ENCODE measurements at places on chromosomes 11 and 22.

- DNase-seq, result no peak
Observed at GRCh38 chr11:34685864-34686263, 65.0 kb downstream of the EHF start.

DNA sequence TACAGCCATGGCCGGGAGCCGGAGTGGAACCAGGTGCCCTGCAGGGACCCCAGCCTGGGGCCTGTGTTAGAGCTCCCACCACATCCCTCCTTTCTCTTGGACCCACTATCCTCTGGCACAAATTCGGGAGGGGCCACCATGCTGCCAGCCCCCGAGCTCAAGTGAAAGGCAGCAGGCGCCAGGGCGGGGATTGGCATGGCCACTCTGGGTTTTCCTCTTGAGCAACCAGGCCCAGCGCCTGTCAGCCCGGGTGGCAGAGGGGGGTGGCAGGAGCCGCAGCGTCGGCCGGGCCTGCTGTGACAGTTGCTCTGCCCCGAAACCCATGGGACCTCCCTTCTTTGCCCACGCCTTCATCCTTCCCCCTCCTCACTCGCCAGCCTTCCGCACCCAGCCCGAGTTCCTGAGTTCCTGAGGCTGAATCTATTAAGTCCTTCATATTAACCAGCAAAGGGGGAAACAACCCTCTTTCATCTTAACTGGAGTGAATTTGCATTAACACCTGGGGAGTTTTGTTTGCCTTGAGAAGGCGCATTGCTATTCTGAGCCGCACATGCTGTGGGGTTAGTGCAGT is 16.8 kb upstream of the CABP7 start:
- DNase-seq, result peak; percentile 39

DNA sequence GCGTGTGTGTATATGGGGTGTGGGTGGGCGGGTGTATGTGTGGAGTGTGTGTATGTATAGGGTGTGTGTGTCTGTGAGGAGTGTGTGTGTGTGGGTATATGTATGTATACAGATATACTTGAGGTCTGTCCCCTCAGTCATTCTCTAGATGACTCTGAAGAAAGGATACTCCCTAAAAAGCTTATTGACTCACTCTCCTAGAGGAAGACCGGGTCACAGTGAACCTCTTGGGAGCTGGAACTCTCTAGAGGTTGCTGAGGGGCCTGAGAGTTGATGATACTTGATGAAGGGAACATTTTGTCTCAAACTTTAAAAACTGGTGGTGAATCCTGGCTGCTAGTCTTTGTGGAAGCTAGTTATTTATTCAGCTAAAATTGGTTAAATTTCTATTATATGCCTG is 15.1 kb downstream of the STX3 start:
- DNase-seq, result no peak

- no peak for DNase-seq
Observed at GRCh38 chr22:46833228-46833627, 70.8 kb downstream of the TBC1D22A start.

GRCh38 chr11:120385110-120385509 is 48.9 kb downstream of the ARHGEF12 start:
- no peak for DNase-seq

DNA sequence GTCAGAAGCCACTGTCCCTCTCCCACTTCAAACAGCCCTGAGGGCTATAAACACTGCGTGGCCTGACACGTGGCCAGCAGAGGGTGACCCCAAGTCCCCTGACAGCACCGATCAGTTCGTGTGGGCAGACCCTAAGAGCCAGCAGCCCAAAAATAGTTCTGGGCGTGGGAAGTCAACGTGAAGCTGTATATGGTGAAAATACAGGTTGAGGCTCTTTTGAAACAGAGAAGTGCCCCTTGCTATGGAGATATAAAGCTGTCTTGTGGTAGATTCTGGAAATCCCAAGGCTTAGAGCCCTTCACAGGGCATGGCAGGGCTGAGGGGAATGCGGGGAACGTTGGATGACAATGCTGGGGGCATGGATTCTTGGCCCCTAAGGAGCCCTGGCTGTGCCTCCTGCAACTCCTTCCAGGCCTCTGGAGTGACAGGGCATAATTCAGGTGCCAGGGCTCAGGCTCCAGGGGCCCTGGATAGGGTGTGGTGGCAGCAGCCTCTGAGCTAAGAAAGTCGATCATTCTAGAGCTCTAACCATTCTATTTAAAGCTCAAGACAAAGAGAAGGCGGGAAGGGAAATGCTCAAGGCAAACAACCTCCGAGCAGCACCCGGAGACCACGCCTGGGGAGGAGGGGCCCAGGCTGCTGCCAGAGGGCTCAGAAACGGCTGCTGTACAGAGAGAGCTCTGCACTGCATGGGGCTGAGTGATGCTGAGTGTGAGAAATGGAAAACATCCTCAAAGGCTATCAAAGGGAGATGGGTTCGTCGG is 60.4 kb upstream of the CD5 start:
- peak; percentile 7 for DNase-seq

DNA sequence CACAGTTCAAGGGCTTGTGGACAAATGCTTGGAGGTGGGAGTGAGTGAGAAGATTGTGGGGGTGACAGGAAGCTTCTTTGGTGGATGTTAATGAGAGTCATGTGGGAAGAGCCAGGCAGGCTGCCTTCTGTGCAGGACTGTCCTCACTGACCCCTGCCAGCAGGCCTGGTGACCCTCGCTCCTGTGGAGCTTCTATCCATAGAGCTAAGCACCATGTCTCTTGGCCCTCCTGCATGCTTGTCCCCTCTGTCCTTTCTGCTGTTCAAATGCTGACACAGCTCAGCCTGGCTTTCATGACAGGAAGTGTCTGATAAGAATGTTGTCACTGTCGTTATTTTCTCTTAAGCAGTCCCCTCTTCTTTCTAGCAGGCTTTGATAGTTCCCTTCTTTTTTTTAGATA is 37.6 kb downstream of the NAT10 start:
- no peak for DNase-seq

- DNase-seq, result no peak
Observed at GRCh38 chr22:26998716-26999115, 341.3 kb downstream of the MIAT start.

GRCh38 chr11:33086017-33086416 is 46.6 kb downstream of the TCP11L1 start:
- no peak for DNase-seq

- DNase-seq, result no peak
Observed at GRCh38 chr11:35163702-35164496, 24.9 kb downstream of the CD44 start.

DNA sequence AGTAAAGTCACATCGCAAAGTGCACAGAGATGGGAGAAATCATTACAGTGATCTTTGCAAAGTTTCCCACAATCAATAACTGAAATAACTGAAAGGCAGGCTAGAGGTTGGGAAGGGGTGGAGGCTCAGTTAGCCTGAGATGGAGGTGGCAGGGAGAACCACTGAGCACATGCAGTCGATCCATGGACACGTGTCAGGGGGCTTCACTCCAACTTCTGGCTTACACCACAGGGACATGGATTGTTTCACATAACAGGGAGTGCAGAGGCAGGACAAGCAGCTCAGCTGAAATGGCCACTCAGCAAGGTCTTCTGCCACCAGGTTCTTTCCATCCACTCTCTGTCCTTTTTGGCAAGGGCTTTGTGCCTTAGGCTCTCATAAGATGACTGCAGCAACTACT is 35.1 kb upstream of the MICAL2 start:
- no peak for DNase-seq

DNA sequence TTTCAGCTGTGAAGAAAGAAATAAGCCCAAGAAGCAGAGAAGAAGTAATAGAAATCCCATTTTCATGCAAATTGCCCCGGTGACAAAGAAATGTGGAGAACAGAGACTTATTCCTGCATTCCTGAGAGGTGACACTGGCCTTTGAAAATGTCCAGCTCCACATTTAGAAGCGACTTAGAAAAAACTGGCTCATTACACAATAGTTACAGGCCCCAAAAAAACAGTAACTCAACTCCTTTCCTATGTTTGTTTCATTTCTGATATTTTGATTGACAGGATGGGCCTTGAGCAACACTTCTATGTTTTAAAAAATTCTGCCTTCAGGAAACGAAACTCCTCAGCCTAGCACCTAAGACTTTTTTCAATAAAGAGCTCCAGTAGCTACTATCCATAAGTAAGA is 726.9 kb upstream of the TENM4 start:
- DNase-seq, result no peak

DNA sequence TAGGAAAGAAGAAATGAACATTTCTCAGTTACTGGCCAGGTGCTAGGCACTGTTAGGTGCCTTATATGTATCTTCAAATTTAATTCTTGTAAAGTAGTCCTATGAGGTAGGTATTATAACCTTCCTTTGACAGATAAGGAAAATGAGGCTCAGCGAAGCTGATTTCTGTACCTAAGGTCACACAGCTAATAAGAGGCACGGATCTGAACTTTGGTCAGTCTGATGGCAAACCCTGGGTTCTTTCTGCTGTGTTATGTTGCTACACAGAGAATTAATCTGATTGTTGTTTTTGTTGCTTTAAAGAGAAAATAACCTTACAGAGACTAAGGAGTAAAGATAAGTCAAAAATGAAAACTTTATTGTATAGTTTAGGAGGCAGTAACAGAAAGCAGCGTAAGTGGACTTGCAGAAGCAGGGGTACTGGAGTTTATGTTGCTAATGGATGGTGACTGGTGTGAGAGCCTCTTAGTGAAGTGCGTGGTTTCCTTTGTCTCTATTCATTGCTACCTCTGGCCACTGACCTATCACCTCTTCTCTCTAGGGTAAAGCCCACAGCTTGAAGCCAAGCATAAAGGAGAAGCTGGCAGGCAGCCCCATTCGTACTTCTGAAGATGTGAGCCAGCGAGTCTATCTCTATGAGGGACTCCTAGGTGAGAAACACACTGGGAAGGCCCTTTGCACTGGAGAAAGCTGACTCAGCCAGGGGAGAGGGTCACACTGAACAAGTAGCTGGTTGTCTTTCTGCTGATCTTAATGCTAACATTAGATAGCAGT is 38.3 kb downstream of the MADD start:
- no peak for DNase-seq

GRCh38 chr11:86798988-86799387 is 1.4 kb upstream of the PRSS23 start:
- no peak for DNase-seq

- peak; percentile 39 for DNase-seq
Observed at GRCh38 chr11:70876685-70877084, 375.7 kb downstream of the SHANK2 start.

- no peak for DNase-seq
Observed at GRCh38 chr11:29809121-29809520, 207.7 kb downstream of the KCNA4 start.

DNA sequence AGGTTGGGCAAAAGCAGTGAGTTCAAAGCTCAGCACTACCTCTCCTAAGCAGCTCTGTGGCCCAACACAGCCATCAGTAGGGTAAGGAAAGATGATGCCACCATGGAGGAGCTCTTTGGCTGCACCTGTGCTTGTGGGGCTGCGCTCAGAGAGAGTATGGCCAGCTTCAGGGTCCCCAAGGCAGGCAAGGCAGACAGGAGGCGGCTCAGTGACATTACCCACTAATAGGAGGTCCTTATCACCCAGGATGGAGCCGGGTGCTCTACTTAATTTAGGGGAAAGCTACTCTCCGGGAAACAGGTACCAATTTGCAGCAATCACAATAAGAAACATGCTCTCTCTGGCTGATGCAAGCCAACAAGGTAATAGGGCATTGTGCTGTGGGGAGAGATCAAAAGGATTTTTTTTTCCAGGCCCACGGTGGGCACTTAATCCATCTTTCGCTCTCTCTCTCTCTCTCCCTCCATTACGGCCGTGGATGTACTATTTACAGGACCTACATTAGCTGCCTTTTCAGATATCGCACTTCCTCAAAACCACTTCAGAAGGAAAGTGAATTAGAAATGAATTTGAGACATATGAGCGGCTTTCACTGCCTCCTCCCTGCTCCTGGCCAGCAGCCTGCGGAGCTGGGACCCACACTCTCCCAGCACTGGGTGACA is 446.3 kb downstream of the SOX6 start:
- no peak for DNase-seq

- DNase-seq, result peak; percentile 70
Observed at GRCh38 chr11:116285026-116285425, 487.8 kb downstream of the BUD13 start.

DNA sequence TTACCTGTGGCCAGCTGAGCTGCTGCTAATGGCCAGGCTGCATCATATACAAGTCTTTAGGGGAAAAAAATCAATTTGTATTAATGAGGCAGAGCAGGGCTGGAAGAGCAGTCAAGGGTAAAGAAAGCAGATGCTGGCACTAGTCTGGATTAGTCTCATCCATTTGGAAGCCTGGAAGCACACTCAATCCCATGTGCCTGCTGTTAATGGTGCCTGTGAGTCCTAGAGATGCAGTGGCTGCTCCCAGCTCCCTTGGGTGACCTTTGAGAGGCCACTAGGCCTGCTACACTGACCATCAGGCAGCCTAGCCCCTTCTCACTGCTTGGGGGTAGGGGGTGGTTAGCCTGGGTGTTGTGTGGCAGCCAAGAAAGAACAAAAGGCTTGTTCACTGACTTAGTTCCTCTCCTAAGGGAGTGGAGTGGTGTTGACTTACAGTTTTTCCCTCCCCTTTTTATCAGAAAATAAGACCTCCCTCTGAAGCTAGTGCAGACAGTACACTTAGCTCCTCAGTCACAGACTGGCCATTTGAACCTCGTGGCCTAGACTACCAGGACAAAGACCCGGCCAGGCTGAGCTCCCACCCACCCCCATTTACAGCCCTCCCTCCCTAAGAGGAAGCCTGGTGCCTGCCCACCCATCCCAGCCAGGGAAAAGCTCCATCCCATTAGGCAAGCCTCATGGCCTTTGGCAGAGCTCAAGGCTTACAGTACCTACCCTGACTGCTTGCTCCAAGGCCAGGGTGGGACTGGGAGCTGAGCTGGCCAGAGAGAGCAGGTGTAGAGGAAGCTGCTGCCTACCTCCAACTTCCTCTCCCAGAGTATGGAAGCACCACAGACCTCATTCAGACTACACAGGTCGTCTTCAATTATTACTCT is 7.8 kb downstream of the PIK3IP1 start:
- no peak for DNase-seq

DNA sequence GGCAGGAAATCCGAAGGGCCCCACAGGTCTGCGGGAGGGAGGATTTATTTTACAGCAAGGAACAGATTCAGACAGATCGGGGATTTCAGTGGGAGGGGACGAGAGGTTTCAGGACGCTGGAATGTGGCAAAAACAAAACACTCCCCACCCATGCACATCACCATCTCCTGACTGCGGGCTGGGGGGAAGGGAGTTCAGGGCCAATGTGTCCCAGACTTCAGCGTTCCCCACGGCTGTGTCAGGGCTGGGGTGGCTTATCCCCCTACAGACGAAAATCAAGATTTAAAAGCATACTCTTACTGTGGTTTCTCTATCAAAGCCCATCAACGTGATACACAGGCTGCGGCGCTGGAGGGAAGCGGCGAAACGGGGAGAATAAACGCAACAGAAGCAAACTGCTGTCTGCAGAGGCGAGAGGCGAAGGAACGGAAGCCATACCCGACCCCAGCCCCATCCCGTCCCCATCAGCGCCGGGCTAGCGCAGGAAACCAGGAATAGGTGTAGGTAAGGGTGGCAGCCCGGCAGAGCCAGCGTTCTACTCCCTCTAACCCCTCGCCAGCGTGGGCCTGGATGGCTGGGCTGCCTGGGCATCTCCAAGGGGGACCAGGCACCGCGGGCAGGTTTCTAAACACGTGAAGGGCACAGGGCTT is 2.7 kb downstream of the TENM4 start:
- DNase-seq, result no peak

DNA sequence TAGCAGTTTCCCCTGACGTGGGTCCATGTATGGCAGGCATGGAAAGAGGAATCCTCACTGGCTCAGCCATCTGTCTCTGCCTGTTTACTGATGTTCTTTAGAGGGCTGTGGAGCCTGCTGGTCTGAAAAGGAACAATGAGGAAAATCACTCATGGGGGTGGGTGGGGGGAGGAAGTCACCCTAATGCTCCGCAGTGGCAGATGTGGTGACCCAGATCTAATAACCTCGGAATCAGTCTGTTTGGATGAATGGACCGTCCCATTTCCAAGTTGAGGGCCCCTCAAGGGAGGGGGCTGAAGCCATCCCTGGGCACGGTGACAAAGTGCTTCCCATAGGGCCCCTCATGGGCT is 4.4 kb downstream of the BCR start:
- peak; percentile 43 for DNase-seq
